Fibroblast of the conjunctiva (primary cell): ENCODE measurements at places on chromosomes 16 and 17.

DNA sequence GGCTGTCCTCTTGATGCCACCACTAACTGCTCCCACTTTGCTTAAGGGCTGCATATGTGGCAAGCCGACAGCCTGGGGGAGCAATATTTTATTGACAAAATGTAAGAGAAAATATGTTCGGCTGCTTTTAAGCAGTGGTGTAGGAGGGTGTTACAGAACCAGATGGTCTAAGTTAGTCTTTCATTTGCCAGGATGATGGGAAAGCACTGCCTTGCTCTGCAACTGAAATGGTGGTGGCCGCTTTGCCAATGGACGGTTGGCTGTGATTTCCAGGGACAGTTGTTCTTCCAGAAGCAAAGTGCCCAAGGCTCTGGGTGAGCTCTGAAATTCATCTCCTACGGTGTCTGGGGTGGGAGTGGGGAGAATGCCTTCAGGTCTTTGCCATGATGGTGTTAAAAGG is 469.3 kb downstream of the TOX3 start:
- no peak for DNase-seq

DNA sequence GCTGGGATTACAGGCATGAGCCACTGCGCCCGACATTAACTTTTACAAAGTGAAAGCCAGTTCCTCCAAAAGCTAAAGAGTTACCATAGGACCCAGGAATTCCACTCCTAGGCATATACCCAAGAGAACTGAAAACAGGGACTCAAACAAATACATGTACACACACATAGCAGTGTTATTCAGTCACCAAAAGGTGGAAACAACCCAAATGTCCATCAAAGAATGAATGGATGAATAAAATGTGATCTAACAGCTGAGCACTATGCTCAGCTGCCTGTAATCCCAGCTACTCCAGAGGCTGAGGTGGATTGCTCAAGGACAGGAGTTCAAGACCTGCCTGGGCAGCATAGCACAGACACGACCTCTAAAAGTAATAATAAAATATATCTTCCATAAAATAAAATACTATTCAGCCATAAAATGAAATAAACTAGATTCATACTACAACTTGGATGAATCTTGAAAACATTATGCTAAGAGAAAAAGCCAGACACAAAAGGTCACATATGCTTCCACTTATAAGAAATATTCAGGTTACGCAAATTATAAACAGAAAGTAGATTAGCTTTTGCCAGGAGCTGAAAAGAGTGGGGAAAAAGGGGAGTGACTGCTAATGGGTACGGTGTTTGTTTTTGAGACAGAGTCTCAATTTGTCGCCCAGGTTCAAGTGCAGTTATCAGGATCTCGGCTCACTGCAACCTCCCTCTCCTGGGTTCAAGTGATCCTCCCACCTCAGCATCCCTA is 9.3 kb upstream of the USP7 start:
- peak; percentile 40 for DNase-seq

DNA sequence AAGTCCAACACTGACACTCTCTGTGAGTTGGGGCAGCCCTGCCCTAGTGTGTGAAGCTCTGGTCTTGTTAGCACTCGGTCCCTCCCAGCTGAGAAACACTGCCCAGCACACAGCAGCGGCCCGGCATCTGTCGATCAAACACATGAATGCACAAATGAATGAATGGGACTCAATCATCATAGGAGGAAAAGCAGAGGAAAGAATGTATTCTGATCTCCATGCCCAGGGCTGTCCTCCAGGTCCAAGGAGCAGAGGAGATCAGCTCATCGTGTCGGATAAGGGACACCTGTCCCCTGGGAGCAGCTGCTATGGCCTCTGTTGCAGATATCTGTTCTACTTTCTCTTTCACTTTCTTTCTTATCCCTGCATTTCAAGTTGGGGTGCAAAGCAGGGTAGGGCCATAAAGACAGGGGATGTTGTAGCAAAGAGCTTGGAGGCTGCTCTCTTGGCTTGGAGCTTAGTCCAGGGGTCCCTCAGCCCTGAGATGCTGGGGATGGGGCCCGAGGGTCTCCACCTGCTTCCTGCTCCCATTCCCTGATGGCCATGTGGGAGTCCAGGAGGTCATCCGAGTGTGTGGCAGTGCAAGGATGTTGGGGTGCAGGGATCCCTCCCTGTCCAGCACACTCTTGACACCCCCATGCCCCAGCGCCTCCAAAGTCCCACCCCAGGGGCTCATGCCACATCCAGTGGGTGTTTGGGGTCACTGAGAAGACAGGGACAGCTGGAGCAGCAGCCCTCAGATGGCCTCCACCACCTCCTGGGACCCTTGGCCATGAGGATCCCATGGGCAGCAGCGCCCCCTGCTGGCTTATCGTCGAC is 88.2 kb downstream of the IRF8 start:
- DNase-seq = no peak

- no peak for DNase-seq
Observed at GRCh38 chr16:31334934-31335333, 20.0 kb upstream of the ITGAX start.

DNA sequence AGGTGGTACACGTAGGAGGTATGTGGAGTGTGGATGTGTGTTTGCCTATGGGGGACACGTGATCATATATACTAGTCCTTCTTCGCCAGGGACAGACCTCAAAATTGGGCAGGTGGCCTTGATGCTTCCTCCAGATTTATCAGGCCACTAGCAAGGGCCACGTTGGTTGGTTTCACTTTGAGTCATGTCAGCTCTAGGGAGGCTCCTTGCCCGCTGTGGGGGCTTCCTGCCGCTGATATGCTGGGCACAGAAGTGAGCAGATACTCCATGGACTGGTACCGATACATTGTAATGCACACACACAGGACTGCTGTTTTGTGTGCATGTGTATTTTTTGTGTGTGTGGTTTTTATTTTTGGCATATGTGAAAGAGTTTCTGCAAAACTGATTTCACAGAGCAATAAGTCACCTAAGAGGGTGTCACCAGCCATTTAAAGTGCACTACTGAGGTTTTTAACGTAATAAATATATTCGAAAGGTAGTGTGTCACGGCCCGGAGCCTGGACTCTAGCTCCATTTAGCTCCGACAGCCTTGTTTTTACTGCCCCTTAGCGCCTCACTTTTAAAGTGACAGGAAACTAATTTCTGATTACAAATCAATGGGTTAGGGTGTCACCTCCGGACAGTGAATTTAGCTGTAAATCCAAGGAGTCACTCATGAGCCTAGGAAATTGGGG is 605.5 kb upstream of the SALL1 start:
- no peak for DNase-seq

- DNase-seq = no peak
Observed at GRCh38 chr17:16443511-16444257, 28.3 kb downstream of the TRPV2 start.

GRCh38 chr17:80751070-80751945 is 206.7 kb downstream of the RPTOR start:
- DNase-seq = no peak

GRCh38 chr17:45411348-45412105 is 21.1 kb downstream of the ARHGAP27 start:
- DNase-seq = no peak

DNA sequence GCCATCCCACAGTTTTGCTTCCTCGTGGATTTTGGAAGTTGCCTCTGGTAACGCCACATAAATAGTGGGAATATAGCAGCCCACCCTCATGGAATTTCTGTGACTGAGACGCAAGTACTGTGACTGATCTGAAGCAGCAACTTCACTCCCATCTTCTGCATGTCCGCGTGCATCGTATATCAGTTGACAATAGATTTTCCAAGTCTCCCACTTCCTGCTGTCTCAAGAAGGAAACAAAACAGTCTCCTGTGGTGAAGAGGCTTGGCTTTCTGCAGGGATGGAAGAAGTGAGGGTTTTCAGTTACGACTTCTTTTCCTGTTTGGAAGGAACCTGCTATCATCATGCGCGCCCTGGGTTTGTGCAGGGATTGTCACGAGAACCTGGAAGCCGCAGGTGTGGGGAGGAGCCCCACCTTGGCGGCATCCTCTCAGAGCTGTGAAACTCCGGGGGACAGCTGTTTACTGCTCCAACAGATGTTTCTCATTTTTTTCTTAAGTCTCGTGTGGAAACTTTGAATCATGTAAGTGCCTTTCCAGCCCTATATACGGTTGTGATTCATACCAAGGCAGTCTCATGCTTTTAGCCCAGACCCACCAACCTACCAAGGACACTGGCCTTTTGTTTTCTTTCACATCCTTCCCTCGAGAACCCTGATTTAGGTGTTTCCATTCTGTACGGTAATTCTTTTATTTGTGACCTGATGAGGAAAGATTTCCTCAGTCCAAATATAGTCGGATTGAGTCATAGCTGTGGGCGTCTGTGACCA is 57.5 kb downstream of the WIPI1 start:
- peak; percentile 81 for DNase-seq

GRCh38 chr16:159136-159849 is 6.5 kb upstream of the HBM start:
- DNase-seq = no peak

GRCh38 chr17:51640108-51640622 is 379.8 kb downstream of the UTP18 start:
- DNase-seq = no peak

- DNase-seq = no peak
Observed at GRCh38 chr17:81437191-81437651, 42.0 kb downstream of the BAHCC1 start.

GRCh38 chr17:2990396-2990795 is 73.0 kb downstream of the OR1D5 start:
- no peak for DNase-seq

DNA sequence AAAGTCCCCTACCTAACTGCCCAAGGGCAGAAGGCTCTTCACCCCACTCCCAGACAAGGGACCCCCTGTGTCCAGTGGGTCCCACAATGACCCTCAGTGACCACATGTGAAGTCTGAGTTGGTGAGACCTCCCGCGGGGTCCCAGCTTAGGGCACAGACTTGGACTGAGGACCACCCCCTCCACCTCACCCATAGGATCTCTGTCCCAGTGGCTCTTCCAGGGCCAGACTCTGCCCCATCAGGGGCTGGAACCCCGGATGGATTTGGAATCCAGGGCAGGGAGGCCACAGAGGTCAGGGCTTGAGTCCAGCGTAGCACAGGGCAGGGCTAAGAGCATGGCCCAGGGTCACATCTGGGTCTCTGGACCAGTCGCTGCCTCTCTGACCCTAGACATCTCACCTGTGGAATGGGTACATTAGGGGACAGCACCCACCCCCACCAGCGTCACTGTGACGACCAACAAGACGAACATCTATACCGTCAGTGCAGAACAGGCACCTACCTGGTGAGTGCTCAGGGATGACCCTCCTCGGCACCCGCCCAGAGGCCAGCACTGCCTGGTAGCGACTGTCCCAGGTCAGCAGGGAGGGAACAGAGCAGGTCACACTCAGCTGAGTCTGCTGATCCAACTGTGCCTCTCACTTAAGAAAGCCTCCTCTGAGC is 37.7 kb downstream of the TNFRSF13B start:
- DNase-seq = no peak
